A549 treated with AZD2906 at 1 μM for 4 hours (cell line): ENCODE measurements at places on chromosomes 13 and 19. TPM values are rescaled to one million over a fixed set of nuclear protein-coding genes. Genes with fewer than 3 reads are reported as not detected.

The DIRAS1 gene
- total RNA-seq: 3.2 to 4.0 TPM (median 3.9 TPM) in 5 replicates

The IGLON5 gene
- 0.05 to 0.12 TPM (median 0.08 TPM) in 5 replicates for total RNA-seq

The RUBCNL gene
- 0.08 to 0.18 TPM (median 0.09 TPM) in 5 replicates for total RNA-seq

The RCBTB2 gene
- 1.0 to 1.3 TPM (median 1.1 TPM) in 5 replicates for total RNA-seq

The ATXN8OS gene
- not detected in 5 replicates for total RNA-seq

The MISP3 gene
- 2.2 to 4.3 TPM (median 3.9 TPM) in 5 replicates for total RNA-seq

The C19orf38 gene
- total RNA-seq: 0.10 to 0.13 TPM in 2 of 5 replicates, not detected in the others

The FCAR gene
- not detected in 5 replicates for total RNA-seq

The PSG5 gene
- total RNA-seq: 0.45 to 0.90 TPM (median 0.52 TPM) in 5 replicates

The HRC gene
- 0.05 TPM in 1 of 5 replicates, not detected in the others for total RNA-seq

The MTUS2 gene
- total RNA-seq: 0.01 to 0.06 TPM in 2 of 5 replicates, not detected in the others

The FPR3 gene
- not detected in 5 replicates for total RNA-seq

The NTF4 gene
- 0.29 to 0.78 TPM (median 0.66 TPM) in 5 replicates for total RNA-seq

The PSG7 gene
- 0.06 to 0.11 TPM (median 0.08 TPM) in 3 of 5 replicates, not detected in the others for total RNA-seq

The PPP5C gene
- total RNA-seq: 80.2 to 88.5 TPM (median 83.3 TPM) in 5 replicates

The ZNF382 gene
- total RNA-seq: 0.01 to 0.10 TPM (median 0.02 TPM) in 3 of 5 replicates, not detected in the others

The ZNF416 gene
- total RNA-seq: 3.9 to 4.7 TPM (median 4.4 TPM) in 5 replicates

The POLRMT gene
- total RNA-seq: 63.3 to 94.7 TPM (median 88.7 TPM) in 5 replicates

The ZNF611 gene
- total RNA-seq: 2.3 to 3.5 TPM (median 3.2 TPM) in 5 replicates

The ZNF221 gene
- 0.61 to 0.78 TPM (median 0.64 TPM) in 5 replicates for total RNA-seq
